ENCODE measurements at places on chromosomes 7 and 10. TPM values are rescaled to one million over a fixed set of nuclear protein-coding genes. Genes with fewer than 3 reads are reported as not detected.

DNA sequence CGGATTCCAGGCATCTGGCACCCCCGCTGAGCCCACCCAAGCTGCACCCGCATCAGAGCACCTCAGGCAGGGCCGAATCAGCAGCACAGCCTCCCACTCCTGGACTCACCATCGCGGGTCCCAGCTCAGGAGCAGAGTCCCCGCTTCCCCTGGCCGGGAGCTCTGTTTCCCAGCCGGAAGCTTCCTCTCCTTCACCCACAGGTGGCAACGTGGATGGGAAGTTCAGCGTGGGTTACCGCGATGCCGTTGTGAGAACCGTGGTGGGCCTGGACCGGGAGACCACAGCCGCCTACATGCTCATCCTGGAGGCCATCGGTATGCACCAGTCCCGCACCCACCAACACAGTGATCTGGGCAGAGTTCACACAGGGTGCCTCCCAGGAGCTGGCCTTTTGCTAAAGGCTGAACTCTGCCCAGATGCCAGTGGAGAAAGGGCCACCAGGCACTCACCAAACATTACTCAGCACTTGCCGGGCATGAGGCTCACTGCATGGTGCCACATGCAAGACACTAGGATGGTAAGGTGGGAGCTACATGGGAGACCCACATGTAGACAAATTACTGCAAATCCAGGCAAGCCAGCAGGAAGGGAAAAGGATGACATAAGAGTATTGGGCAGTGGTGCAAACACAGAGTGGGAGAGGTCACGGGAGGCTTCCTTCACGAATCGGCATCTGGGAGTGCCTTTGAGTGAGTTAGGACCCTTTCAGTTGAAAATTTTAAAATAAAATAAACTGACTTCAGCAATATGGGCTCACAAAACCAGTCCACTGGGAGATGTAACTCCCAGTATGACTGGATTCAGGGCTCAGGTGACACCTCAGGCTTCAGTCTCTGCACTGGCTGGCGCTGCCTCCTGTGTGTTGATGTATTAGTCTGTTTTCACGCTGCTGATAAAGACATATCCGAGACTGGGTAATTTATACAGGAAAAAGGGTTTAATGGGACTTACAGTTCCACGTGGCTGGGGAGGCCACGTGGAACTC lies 10.4 kb downstream of the C10orf105 start:
- no peak for DNase-seq

DNA sequence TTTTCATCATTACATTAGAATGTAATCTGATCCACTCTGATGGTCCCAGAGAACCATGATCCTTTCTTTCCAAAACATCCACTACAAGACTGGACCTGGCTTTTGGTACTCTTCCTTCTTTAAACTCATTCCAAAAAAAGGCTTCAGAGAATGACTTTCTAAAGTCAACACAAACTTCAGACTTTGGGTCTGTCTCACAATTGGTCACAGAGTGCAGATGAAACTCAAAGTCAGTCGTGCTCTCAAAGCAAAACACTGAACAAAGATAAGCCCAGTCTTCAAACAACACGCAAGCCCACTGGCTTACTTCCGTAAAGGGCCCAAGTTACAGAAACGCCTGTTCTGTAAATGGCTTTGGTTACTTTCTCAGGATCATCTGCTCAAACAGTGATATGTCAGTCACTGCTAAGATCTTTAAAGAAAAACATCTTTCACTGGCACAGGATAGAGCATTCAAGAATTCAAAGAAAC lies 250.9 kb upstream of the MKLN1 start:
- no peak for DNase-seq

DNA sequence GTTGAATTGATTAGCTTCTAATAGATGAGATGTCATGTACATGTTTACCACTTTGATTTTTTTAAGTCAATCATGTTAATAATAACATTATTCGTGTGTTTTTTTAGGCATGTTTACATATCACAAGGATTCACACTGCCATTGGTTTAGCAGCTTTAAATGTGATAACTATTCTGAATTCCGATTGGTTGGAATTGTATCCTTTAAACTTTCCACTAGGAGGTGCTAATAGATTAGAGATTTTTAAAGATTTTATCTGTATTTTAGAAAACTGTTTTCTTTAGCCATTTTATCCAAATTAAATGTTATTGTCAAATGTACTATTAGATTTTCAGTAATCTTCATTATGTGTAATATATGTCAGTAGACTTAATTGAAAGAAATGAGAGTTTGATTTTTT lies 83.2 kb downstream of the HECTD2 start:
- no peak for DNase-seq

DNA sequence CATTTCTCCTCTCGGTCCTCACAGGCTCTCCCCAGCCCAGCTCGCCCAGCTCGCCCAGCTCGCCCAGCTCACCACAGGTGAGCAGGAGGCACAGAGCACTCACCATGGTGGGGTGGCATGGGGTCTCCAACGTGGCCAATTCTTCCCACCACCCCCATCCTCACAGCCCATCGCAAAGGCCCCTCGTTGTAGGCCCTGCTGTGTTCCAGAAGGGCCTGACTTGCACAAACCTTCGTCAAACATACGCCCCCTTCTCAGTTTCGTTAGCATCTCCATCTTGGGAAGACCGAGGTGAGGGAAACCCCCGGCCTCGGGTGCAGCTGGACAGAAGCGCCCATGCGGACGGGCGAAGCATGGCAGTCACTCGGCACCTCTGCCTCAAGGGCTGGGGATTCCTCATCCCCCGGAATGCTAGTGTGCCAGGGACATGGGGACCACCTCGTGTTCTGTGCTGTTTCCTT lies 304.6 kb downstream of the TNS3 start:
- no peak for DNase-seq

DNA sequence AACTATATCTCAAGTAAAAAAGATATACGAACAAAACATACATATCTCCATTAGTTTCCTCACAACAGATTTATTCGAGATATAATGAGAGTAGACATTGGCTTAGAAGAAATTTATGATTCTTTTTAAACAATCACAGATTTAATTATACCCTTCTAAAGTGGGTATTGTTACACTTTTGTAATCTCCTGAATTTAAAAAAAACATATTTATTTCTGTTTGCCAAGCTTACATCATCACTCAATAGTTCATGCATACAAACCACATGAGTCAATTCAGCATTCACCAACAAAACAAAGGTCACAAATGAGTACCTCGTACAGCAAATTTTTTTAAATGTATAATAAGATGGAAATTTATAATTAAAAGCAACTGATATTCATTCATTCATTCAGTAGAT lies 17.6 kb downstream of the LRRN3 start:
- no peak for DNase-seq

The EGFR gene
- not detected for total RNA-seq

DNA sequence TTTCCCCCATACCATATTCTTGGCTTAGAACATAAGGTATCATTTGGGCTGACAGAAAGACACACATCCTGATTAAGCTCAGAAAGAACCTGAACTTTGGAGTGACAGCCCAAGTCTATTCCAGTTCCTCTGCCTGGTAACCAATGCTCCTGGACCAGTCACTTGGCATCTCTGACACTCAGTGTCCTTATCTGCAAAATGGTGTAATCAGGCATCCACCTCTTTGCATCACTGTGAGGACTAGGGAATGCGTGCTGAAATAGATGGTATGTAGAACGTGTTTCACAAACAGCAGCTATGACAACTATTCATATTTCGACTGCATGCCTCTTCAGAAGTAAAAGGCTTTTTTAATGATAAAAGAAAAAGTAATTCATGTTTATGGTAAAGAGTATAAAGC lies 26.2 kb upstream of the PIK3AP1 start:
- DNase-seq: no peak

DNA sequence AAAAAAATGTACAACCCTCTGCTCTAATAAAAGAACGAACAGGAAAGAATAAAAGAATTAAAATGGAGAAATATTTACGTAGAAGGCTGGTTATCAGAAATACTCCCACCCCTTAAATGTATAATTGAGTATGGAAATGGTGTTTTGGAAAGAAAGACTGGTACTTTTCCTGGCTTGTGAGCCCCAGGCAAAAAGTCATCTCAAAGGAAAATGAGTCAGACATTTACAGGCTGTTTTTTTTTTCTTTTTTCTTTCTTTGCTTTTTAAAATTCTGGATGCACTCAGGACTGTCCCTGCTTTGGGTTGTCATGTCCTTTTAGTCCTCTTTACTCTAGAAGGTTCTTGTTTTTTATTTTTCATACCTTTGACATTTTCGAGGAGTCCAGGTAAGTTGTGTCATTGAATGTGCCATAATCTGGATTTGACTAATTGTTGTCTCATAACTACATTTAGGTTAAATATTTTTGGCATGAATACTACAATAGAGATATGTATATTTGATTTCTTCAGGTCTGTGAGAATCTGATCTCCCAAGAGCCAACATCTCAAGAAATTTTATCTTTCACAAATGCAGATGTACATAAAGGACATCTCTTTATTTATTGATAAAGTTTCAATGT lies 313.0 kb upstream of the GLI3 start:
- DNase-seq: no peak

The EPO gene
- total RNA-seq: not detected

GRCh38 chr10:124338276-124338925 lies 80.3 kb downstream of the OAT start:
- DNase-seq: no peak

DNA sequence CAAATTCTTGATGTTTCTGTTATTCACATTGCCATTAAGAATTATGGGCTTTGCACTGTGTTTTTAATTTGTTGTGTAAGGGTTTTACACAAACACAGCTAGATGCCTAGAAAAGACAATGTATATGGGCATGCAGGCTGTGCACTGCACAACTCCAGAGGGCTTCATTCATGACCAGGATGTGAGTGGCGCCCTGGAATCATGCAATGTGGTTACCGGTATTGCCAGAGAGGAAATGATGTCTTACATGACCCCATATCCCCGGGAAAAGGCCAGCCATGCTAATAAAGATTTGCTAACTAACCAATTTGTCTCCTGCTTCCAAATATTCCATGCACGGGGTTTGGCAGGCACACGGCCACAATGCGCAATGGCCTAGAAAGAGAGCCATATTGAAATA lies 16.9 kb downstream of the KCNMA1 start:
- no peak for DNase-seq

The PRKAR2B gene
- 0.62 TPM for total RNA-seq

GRCh38 chr7:23017309-23017708 lies 3.4 kb upstream of the HYCC1 start:
- no peak for DNase-seq

DNA sequence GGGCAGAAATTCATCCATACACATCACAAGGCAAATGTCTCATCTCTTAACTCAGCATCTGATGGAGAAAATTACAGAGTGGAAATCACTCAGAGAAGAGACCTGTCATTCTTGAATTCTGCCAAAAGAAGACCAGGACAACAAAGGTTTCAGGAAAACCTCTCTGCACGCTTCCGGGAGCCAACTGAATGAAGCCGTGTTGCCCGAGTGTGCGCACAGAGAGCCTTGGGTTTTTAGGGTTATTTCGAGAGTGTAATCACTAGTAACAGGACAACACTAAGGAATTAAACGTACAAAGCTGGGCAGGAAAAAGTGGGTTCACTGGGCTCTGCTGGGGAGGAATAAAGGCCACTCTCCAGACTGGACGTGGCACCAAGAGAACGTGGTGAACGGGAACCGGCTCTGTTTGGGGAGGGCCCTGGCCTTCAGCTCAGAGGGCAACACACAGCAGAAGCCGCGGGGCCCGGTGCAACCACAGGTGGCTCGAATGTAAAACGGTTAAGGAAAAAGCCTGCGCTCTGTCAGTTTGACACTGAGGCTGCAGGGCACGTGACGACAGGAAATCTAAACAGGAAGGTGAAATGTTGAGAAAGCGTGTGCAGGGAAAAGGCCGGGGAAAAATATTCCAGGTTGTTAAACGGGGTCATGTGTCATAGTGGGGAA lies 331.5 kb downstream of the DNAJB6 start:
- no peak for DNase-seq

The BAIAP2L1 gene
- 0.47 TPM for total RNA-seq

- no peak for DNase-seq
Measured at GRCh38 chr7:130421684-130422083, 19.1 kb downstream of the CEP41 start.

- no peak for DNase-seq
Measured at GRCh38 chr7:103124429-103124979, 24.4 kb downstream of the NAPEPLD start.
